ENCODE measurements at places on chromosomes 1 and 21. TPM values are rescaled to one million over a fixed set of nuclear protein-coding genes. Genes with fewer than 3 reads are reported as not detected.

- H3K4me1 ChIP-seq: peaks cover 76% of the 10 kb centered on the region
- DNase-seq: no peak
- H3K27me3 ChIP-seq: no peaks in the 10 kb centered on the region
Observed at GRCh38 chr1:16168622-16169360, 12.9 kb upstream of the EPHA2 start.

DNA sequence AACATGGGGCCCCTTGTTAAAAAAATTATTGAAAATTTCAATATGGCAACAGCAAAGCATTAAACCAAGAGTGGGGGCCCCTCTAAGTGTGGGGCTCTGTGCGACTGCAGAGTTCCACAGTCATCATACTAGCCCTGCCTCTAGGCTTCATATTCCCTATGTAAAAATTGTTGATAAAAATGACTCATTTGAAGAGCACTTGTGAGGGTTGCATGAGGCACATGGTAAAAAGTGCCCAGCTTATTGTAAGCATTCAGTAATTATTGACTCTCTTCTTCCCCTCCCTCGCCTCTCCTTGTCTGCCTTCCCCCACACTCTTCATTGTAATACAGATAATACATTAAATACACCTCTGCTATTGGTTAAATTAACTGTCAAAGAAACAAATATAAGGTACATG, 86.7 kb upstream of the PTBP2 start:
- no peaks in the 10 kb centered on the region for H3K36me3 ChIP-seq
- H3K27me3 ChIP-seq: no peaks in the 10 kb centered on the region
- no peaks in the 10 kb centered on the region for H3K4me1 ChIP-seq
- H3K4me3 ChIP-seq: no peak overlapping the region
- no peak for DNase-seq
- no peak overlapping the region for H3K27ac ChIP-seq

Gene C1orf115
- total RNA-seq: 6.6 TPM

- no peak overlapping the region for H3K27ac ChIP-seq
- H3K4me3 ChIP-seq: no peak overlapping the region
- H3K4me1 ChIP-seq: peaks cover 23% of the 10 kb centered on the region
Observed at GRCh38 chr21:44049606-44050005, 37.5 kb downstream of the TRAPPC10 start.

DNA sequence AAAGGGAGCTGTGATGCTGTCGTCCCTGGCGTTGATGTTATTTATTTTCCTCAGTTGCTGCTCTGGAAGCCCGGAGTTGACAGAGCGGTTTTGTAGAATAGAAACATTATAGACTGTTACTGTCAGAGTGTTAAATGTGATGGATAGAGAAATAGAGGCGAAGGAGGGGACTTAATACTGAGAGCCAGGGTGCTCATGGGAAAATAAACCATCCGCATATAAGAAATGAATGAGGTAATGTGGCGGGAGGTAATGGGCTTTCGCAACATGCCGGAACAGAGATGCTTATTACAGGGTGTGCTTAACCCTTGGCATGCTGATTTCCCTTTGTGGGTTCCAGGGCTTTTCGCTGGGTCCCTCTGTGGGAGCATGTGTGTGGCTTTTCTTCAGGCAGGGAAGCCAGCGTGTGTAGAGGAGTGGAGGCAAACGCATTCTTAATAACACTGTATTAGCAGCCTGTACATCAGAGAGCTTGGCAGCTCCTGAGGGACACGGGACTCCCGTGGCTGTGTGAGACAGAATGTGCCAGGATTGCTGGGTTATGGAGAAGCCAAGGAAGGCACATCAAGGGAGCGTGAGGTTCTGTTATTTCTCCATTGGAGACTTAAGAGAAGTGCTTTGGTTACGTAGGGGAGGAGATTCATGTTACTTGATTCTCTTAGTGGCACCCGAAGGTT, 141.0 kb downstream of the PBX1 start:
- no peaks in the 10 kb centered on the region for H3K36me3 ChIP-seq
- no peak for DNase-seq
- H3K27me3 ChIP-seq: no peaks in the 10 kb centered on the region
- H3K4me1 ChIP-seq: peaks cover 21% of the 10 kb centered on the region
